ENCODE measurements at places on chromosomes 2 and 18.

GRCh38 chr2:128024816-128025215 is 3.0 kb downstream of the SAP130 start:
- no peak for DNase-seq

GRCh38 chr2:2590141-2590540 is 259.1 kb upstream of the MYT1L start:
- no peak for DNase-seq

DNA sequence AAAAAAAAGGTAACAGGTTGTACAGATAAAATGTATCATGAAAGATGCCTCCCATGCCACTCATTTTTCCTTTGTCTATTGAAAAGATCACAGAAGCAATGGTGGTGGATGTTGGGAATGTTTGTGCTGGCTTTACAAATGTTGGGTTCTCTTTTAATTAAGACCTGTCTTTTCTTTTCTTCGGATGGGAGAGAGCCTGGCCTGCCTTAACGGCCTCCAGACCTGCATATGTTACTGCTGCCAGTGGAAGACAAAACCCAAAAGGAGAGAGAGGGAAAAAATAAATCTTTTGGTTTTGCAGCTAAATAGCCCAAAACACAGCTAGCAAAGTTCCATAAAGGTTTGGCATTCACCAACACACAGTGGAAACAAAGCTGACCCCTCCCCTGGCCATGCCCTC is 50.5 kb upstream of the FZD7 start:
- DNase-seq = no peak

- no peak for DNase-seq
Measured at GRCh38 chr2:160920061-160920460, 240.2 kb upstream of the TANK start.

GRCh38 chr2:147547440-147547839 is 297.4 kb upstream of the ACVR2A start:
- no peak for DNase-seq

- no peak for DNase-seq
Measured at GRCh38 chr2:185137700-185138099, 539.4 kb downstream of the ZNF804A start.

DNA sequence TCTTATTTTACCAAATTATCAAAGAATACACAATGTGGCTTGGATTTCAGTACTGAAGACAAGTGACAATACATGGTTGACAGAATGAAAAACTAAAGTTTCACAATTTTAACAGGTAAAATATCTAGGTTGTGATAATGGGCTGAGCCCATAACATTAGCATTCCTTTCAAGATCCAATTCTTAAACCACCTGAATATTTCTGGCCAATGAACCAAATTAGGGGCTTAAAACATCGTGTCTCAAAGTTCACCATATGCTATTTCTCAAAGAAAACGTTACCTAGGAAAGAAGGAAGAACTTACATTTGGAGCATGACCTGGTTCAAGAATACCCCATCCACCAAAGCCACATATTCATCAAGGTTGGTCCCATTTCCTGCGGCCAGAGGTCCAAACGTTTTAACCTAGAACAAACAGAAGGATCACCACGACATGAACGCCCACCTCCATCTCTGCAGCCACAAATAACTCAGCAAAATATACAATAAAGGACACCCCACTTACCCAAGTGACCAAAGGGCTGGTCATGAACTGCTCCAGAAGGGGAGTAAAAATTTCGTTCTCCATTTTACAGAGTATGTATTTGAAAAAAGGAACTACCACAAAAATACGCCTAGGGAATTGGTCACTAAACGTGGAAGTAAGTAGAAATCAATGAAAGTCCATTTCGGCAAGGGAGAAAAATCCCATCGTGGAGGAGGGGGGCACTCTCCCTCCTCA is 984 bp downstream of the CCDC88A start:
- no peak for DNase-seq

DNA sequence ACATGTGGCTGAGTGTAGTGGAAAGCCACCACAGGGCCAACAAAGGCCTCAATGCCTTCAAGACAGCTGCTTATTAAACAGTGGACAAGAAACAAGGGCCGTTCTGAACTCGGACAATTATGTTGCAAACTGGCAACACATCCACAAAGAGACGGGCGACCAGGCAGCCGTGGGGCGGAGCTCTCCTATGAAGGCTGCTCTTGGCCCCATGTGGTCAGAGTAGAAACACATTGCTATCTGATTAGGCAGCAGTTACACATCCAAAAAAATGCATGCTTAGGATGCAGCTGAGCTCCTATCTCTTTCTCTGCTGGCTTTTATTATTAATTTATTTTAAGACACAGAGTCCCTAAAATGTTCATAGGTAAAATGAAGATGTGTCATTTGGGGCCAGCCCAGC is 163.4 kb downstream of the TMEM163 start:
- no peak for DNase-seq

GRCh38 chr18:65938592-65939372 is 188.0 kb downstream of the CDH7 start:
- peak; percentile 48 for DNase-seq

DNA sequence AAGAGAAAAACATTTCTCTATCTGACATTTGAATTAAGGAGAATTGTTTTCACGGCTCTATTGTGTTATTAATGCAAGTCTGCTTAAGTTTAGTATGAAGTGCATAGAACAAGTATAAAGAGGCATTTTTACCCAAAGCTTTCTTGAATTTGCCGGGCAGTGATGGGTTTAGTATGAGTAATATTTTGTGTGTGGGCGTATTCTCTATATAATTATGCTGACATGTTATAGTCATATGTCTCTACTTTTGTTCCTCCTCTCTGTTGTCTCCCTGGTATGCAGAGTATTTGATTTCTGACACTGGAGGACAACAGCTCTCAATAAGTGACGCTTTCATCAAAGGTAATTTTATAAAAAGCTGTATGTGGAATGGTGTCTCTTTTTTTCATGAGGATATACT is 45.9 kb downstream of the PIKFYVE start:
- DNase-seq = peak; percentile 63

DNA sequence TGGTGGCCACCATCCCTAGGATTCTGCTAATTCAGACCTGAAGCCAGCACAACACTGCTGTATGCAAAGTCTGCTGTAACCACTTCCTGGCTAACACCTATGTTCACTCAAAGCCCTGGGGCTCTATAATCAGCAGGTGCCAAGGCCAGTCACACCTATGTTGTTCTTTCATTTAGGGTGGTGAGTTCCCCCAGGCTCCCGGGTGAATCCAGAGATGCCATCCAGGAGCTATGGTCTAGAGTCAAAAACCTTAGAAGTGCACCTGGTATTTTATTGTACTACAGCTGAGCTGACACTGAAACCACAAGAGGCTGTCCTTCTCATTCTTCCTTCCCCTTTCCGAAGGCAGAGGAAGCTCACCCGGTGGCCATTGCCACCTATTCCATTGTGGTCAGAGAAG is 46.2 kb upstream of the CCDC141 start:
- no peak for DNase-seq
